CD4-positive, alpha-beta memory T cell (primary cell): ENCODE measurements at places on chromosomes 1 and 21. TPM values are rescaled to one million over a fixed set of nuclear protein-coding genes. Genes with fewer than 3 reads are reported as not detected.
A peak's percentile ranks its signal among the peaks of the same experiment; 100 is the strongest.

PADI1 gene
- not detected for polyA plus RNA-seq

ITLN2 gene
- polyA plus RNA-seq, result not detected

ANXA9 gene
- polyA plus RNA-seq, result 0.23 TPM

IL12RB2 gene
- 7.3 TPM for polyA plus RNA-seq

CCDC17 gene
- polyA plus RNA-seq, result 0.25 TPM

CELA3A gene
- not detected for polyA plus RNA-seq

RNF186 gene
- polyA plus RNA-seq, result not detected

GUCA2B gene
- not detected for polyA plus RNA-seq

TBX15 gene
- 0.05 TPM for polyA plus RNA-seq

DNA sequence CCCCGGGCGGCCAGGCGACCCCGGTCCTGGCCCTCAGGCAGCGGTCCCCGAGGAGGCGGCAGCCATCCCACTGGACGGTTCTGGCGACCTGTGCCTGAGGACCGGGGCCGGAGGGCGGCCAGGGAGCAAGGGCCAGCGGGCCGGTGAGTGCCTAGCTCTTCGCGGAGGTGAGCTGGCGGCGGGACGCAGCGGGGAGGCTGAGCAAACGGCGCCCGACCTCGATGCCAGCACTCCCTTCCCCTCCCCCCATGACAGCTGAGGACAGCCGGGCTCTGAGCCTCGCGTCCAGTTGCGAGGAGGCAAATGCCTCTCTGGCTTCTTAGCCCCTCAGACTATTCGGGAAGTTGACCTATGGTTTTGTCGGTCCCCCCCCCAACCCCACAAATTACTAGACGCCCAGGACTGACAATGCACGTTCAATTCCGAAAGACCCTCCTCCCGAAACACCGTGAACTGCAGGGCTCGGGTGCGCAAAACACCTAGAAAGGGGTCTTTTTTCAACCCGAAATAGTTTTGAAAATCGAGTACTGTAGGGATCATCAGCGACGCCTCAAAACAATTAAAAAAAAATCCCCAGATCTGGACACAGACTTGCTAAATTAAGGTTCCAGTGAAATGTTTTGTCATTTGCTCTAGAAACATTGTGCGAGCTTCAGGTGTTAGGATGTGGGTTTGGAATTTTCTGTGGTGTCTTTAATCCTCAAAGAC lies 8.3 kb downstream of the CDKN2C start:
- DNase-seq, result no peak

DNA sequence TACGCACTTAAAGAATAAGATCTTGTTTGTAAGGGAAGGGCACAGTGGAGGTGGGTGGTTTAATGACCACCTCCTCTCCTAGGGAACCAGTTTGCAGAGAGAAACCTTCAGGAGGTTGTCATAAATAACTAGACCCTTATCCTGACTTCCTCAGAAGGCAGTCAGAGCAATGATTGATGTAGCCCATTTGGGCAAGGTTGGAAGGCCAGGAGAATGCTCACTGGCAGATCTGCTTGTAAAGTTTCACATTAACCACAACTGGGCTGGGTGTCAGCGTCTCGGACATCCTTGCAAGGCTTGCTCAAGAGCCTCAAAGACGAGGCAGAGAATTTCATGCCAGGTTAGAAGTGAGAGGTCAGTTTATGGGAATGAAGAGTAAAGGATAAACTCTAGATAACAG lies 87.6 kb upstream of the TRABD2B start:
- no peak for DNase-seq

DNA sequence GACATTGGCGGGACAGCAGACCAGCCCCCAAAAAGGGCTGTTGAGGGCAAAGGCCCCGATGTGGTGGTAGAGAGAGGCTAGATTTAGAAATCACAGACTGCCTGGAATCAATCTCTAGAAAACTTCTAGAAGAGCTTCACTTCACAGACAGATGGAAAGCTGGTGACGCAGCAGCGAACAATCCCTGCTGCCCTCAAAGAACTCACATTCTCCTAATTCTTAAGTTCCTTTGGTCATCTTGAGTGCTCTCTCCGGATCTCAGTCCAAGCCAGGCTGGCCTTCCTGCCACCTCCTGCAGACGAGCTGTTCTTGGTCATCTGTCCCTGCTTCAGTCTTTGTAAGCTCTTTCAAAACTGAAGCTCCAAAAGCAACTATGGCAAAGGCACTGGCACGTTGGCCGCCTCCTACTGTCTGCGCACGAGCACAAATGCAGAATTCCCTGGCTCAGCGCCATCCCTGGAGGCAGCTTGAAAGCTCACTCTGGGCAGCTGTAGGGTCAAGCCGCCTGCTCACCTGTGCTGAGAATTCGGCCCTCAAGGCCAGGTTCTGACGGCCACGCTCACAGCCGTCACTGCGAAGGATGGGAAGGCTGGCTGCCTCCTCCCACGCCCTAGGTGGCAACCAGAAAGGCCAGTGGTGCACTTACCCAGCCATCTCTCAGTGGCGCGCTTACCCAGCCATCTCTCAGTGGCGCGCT lies 110.6 kb downstream of the NPHP4 start:
- DNase-seq, result no peak

DNA sequence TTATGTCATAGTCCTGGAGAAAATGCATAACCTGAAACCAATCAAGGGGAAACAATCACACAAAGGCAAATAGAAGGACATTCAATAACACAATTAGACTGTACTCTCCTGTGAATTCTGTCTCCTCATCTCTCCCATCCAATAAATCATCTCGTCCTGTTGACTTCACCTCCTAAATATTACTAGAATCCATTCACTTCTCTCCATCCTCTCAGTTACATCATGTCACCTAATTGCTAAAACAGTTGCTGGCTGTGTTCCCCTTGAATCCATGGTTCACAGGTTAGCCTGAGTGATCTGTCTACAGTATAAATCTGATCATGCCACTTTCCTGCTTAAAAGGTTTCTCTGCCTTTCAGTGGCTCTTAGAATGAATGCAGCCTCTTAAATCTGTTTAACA lies 220.2 kb downstream of the TGFB2 start:
- DNase-seq, result no peak

- peak; percentile 60 for DNase-seq
These were observed 1.3 kb downstream of the EDARADD start for GRCh38 chr1:236395230-236395946.

DNA sequence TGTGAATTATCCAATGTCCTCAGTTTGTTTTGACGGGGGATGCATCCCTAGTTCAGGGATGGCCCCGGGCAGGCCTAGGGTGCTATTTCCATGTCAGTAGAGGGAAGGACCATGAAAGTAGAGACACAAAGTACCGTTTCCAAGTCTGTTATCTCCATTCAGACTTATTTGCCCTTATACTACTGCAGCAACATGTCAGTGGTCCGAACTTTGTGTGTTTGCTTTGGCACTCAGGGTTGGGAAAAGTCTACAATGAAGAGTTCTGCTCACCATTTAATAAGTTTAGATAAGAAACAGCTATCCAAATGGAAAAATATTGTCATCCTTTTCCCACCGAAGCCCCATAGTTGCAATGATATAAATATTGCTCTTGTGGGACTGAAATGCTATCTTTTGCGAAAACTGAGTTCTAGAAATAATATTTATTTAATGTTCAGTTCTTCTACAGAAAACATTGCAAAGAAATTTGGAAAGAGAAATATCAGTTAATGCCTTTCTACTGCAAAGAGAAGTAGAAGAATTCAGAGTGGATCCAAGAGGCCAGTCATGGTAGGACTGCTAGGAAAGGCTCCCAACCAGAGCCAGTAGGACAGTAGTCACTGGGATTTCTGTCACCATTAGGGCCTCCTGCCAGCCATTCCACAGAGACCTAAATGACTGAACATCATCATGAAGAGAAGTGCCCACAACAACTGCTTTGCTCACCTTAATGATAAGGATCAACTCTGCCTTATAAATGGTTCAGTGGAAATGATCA lies 11.5 kb upstream of the AGT start:
- no peak for DNase-seq

- DNase-seq, result no peak
These were observed 6.4 kb downstream of the C1orf116 start for GRCh38 chr1:207026104-207026534.

GRCh38 chr1:76929136-76929535 lies 61.9 kb downstream of the ST6GALNAC5 start:
- no peak for DNase-seq

- DNase-seq, result no peak
These were observed 9.2 kb upstream of the CHIA start for GRCh38 chr1:111281411-111281810.

GRCh38 chr1:55369474-55369873 lies 154.3 kb upstream of the USP24 start:
- no peak for DNase-seq

- no peak for DNase-seq
These were observed 363.7 kb downstream of the SETD4 start for GRCh38 chr21:35696644-35697043.

GRCh38 chr21:21412096-21412495 lies 413.9 kb downstream of the NCAM2 start:
- DNase-seq, result no peak

GRCh38 chr1:160576390-160576789 lies 2.9 kb downstream of the CD84 start:
- DNase-seq, result peak; percentile 30
